ENCODE measurements at places on chromosomes 1 and 21.

- DNase-seq, result no peak
Observed at GRCh38 chr1:221527302-221527701, 214.6 kb downstream of the DUSP10 start.

DNA sequence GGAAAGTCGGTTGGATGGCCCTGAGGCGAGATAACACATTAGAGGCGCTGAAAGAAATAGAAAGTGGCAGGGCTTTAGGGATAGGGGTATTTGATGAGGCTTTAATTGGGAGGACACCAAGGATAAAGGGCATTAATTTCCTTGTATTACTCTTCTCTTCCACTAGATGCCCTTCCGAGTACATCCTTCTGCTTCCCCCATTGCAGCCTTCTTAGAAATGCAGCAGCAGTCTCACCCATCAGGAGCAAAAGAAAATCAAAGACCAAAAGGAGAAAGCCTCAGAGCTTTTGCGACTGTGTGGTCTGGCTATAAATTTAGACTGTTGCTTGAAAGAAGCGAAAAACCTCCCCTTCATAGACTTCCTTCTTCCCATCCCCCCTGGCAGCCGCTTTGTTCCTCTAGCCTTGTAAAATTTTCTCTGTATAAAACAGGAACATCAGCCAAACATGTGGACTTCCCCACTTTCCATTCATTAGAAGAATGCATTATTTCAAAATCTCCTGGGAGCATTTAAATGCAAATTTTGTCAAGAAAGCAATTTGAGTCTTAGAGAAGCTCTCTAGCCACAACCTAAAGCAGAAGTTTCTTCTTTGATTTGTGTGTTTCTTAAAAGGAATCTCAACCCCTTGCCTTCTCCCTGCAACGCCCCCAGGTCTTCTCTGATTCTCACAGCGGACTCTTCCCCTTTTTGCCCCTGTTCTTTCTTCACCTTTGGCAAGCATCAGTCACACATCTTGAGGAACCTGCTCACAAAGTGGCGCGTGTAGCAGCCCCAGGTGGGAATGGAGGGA lies 76.6 kb downstream of the NDUFS5 start:
- no peak for DNase-seq

- no peak for DNase-seq
Observed at GRCh38 chr1:40739455-40740008, 44.1 kb upstream of the KCNQ4 start.

DNA sequence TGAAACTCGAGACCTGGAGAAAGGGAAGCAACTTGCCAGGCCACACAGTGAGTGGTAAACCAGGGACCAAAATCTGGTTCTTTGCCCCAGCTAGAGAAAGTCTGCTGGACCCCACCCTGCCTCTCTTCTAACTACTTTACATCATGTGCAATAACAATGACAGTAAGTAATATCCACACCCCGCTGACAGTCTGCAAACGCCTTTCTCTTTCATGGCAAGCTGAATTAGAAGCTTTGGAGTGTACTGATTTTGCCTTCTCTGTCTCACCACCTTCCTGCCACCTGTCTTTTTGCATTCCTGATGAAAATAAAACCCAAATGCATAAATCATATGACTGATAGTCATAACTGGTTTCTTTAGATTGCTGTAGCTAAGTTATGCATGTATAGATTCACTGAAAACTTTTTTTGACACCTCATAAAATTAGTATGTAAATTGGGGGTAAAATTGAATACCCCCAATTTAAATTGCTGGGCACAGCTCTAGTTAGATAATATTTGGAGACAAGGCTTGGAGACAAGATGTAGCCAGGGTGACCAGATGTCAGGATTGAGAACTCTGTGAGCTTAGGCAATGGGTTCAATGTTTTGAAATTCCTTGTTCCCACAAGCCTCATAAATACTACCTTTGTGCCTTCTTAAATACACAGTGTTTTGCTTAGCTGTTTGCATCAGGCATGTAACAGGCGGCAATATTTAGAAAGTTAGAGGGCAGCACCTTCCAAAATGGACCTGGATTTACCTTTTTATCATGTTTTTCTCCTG lies 73.5 kb downstream of the ST6GALNAC5 start:
- DNase-seq, result no peak

DNA sequence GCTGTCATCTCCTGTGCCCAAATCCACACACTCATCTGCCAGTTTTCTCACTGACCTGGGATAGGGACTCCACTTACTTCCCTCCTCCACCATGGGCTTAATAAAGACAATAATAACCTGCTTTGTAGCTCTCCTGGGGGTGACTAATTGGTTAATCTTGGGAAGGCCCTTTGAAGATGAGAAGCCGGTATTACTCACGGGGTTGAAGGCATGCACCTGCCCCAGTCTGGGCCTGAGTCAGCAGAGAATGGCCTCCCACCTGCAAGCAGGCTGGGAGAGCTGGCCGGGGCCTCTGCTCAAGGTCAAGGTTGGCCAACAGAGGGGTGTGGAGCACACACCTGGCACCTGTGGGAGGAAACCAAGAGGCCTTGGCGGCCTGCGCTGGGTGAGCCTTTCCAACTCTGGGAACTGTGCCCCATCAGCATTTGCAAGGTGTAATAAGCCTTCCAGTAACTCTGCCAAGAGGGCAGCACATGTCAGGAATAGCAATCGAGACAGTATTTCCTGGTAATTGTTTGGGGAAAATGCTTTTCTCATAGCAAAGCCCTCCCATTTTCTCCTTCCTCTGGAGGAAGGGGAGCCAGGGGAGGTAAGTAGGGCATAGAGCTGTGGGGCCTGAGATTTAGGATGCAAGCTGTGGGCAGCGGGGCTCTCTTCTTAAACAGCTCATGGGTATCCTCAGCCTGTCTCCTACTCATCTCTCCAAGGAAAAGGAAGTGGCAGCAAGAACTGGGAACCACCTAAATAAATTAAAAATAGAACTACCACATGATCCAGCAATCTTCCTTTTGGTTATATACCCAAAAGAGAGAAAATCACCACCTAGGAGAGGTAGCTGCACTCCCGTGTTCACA lies 49.0 kb downstream of the TOMM20 start:
- DNase-seq, result no peak

DNA sequence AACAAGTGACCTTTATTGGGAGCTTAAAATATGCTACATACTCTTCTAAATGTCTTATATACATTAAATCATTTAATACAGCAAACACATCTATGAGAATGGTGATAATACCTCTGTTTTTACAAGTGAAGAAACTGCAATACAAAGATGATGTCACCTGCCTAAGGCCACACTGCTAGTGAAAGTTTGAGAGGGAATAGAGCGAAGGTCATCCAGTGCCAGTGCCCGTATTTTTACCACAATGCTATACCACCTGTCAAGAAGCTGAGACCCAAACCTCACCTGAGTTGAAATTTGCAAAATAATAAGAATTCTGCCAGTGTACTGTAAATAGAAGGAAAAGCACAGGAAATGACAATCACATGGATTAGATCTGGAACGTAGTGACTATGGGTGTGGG lies 200.4 kb upstream of the TMPRSS15 start:
- no peak for DNase-seq

DNA sequence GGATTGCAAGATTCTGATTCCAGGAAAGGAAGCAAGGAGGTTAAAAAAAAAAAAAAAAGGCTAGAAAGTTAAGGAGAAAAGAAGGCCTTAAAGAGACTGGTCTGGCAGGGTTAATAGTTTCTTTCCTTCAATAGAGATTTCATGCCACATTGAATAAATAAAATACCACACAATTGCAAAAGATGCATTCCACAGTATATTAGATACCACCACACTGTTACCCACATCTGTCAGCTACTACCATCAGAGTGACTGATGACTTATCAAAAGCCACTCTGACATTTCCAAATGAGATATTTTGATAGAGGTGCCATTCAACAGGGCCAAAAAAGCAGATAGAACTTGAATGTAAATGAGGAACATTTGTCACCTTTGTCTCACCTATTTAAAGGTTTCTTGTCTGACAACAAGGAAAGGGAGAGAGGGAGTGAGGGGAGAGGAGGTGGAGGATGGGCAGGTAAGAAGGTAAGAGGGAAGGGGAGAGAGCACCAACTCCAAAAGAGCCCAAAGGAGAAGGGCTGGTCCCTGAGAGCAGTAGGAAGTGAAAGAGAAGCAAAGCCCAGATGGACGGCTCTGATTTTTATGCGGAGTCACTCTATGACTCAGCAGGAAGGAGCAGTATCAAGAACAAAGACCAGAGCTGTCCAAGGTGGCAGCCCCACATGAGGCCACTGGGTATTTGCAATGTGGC lies 38.3 kb downstream of the LRRN2 start:
- DNase-seq, result no peak

DNA sequence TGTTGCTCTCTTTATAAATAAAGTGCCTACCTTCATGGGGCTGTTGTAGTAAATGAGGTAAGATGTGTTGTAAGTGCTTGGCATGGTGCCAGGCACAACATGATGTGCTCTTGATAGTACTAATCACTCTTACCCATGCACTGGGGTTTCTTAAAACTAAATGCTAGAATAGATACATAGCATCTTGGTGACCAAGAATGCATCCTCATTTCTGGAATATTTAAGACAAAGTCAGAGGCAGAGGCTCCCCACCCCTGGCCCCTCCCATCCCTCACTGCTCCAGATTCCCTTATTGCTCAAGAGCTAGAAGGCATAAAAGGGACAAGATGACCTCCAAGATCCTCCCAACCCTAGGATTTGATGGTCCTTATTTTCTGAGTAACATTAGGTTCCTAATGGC lies 61.3 kb downstream of the GLUL start:
- DNase-seq, result peak; percentile 45

DNA sequence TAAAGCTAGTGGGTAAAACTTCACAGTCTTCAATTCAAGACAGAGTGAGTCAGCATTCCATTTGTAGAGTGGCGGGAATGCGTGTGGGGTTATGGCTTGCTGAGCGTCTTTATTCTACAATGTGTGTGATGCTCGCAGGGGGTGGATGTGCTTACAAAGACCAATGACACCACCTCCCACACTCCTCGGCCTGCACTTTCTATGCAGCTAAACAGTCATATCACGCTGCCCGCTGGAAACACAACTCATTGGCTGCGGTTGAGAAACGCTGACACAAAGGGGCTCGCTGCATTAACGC lies 298.5 kb downstream of the PCP4 start:
- no peak for DNase-seq

DNA sequence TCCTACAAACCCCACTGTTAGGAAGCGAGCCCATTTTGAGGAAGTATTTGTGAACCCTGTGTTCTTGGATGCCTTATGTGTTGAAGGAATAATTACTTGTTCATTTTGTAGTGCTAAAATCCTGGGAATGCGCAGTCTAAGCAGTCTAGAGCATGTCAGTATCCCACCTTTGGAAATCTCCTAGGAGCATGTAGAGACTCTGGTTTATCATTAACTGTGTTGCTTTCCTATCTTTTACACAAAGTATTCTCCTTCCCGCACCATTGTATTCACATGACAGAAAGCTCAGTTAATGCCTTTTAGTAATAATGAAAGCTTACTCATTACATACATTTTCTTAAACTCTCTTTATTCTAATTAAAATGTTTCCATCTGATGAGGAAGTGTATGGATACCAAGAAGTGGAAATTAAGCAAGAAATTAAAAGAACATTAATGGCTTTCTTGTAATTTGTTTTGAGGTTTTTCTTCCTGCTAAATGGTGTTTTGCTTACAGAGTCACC lies 99.4 kb downstream of the CAMTA1 start:
- no peak for DNase-seq

- no peak for DNase-seq
Observed at GRCh38 chr1:2833454-2834145, 32.1 kb upstream of the TTC34 start.
